ENCODE measurements at places on chromosomes 13 and 19.
A peak's percentile ranks its signal among the peaks of the same experiment; 100 is the strongest.

DNA sequence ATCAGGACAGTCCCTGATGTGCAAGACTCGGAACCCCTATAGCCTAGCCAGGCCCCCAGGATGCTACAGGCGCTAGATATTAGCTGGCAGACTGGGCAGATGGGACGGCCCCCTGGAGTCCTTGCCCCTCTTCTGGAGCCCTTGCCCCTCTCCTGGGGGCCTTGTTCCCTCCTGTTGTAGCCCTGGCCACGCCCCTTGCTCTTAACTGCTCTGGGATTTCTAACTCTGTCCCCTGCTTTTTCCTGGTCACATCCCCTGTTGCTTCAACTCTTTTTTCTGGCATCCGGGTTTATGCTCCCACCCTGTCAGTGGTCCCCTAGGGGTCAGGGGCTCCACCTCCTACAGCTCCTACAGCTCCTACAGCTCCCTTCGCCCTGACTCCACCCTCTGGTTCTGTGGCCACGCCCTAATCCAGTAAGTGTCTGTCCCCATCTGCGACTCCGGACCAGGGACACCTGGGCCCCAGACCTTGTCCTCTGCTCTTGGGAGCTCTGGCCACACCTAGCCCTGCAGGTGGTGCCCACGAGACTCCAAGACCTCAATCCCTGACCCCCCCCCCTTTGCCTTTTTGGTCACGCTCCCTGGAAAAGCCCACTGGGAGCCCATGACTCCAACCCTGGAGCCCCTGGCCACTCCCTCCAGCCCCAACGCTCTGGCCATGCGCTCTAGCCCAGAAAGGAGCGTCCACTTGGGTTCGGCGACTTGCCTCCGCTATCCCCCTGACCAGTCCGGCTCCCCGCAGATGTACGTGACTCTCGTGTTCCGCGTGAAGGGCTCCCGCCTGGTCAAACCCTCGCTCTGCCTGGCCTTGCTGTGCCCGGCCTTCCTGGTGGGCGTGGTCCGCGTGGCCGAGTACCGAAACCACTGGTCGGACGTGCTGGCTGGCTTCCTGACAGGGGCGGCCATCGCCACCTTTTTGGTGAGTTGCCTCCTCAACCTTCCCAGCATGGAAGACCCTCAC, 6.8 kb downstream of the PLPPR2 start:
- DNase-seq: no peak

GRCh38 chr13:33510350-33510970, 224.9 kb upstream of the STARD13 start:
- no peak for DNase-seq

DNA sequence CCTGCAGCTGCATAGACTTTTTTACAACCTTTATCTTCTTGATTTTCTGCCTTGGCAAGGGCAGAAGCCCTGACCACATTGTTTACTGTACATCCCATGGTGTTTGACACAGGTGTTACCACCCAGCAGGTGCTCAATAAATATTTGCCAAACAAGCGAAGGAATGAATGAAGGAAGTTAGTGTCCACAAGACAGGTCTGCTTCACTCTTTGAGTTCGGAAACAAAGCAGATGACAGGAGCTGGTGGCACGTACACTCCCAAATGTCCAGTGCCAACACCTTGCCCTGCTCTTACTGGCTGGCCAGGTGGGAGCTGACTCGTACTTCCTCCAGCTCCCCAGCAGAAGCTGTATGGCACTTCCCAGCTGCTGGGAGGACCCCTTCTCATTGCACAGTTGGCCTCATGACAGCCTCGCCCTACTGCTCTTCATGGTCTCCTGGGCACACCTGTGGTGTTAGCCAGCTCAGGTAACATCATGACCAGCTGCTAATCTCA, 22.0 kb upstream of the MUC16 start:
- no peak for DNase-seq

DNA sequence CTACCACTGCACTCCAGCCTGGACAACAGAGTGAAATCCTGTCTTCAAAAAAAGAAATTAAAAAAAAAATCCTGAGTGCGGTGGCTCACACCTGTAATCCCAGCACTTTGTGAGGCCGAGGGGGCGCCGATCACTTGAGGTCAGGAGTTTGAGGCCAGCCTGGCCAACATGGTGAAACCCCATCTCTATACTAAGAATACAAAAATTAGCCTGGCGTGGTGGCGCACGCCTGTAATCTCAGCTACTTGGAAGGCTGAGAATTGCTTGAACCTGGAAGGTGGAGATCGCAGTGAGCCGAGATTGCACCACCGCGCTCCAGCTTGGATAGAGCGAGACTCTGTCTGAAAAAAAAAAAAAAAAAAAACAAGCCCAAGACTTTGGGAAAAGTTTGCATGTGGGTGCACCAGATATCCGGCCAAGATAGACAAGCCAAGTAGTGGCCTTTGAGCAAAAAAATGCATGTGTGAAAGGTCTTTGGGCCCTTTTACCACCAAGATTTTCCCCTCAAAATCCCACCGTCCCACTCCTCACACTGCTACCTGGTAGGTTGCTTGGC, 5.7 kb downstream of the DNAJB1 start:
- DNase-seq: no peak

- no peak for DNase-seq
Measured at GRCh38 chr19:35512831-35513627, 420 bp downstream of the DMKN start.

GRCh38 chr13:75897386-75897785, 261.3 kb downstream of the LMO7 start:
- DNase-seq: no peak

- no peak for DNase-seq
Measured at GRCh38 chr13:50401721-50402465, 386.6 kb downstream of the KCNRG start.

GRCh38 chr19:13152356-13152973, 2.3 kb downstream of the IER2 start:
- no peak for DNase-seq

DNA sequence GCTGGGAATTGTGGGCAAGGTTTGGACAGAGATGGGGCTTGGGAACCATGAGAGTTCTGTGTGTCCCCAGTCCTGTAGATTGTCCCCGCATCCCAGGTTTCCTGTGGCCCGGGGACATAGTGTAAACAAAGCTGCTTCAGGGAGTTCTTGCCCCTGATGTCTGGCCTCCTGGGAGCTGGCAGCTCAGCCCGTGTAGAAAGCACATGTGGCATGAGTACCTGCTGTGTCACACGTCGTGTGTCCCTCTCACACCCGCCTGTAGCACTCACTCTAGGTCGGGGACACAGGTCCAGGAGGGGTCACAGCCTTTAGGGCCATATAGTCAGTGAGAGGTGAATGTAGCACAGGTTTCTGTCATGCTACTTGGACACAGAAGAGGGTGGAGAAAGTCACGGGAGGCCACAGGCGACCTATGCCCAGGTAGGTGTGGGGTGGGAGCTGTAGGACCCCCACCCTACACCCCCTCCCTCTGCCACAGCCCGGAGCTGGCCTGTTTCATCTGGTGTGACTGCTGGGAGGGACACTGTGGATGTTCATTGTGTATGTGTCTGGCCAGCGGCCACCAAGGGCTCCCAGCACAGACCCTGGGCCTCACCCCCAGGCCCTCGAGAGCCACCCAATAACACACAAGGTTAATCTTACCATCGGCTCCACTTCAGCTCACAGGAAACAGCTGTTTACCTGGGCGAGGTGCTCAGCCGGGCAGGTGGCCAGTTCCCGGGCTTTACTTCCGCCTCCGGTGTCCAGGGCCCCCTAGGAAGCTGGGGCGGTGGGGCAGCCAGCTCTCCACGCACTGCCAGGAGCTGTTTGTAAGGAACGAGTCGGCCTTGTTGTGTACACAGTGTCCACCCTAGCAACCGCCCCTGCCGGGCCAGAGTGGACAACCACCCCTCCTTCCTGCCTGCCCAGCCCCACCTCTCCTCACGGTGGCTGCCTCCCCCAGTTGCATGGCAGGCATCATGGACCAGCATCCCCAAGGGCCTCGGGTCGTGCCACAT, 49.7 kb downstream of the COMP start:
- DNase-seq: no peak

DNA sequence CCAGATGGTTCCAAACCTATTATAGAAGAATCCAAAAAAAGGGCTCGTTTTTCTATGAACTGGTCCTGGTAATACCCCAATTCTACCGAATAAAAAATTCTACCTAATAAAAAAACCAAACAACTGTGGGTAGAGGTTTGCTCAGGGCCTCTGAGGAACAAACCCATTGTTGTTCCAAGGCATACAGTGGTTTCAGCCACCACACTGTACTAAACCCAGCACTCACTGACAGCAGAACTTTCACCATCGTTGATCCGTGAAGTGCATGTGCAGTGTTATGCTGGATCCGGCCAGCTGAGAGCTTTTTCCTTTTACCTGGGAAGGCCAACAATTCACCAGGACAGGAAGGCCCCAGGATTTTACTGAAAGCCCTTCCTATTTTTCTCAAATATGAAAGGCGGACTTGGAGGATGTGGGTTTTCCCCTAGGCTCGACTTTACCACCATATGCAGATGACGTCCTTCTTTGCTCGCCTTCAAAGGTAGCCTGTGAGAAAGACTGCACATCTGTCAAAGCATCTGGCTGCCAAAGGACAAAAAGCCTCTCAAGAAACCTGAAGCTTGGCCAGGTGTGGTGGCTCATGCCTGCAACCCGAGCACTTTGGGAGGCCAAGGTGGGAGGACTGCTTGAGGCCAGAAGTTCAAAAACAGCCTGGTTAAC, 7.2 kb upstream of the PABPC3 start:
- no peak for DNase-seq

- peak; percentile 36 for DNase-seq
Measured at GRCh38 chr19:13163609-13164342, 13.6 kb downstream of the IER2 start.

DNA sequence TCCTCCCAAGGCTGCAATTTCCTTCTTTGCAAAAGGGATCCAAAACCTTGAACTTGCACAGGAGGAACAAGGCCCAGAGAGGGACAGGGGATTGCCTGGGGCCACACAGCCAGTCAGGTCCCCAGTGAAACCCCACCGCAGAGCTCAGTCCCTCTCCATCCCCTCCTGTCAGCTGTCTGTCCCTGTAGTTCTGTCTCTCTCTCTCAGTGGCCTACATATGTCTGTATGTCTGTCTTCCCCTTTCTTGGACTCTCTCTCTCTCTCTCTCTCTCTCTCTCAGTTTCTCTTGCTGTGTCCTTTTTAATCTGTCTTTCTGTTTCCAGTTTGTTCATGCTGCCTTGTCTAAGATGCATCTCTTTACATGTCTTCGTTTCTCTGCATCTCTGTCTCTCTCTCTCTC, 11.5 kb downstream of the CEACAM19 start:
- no peak for DNase-seq

DNA sequence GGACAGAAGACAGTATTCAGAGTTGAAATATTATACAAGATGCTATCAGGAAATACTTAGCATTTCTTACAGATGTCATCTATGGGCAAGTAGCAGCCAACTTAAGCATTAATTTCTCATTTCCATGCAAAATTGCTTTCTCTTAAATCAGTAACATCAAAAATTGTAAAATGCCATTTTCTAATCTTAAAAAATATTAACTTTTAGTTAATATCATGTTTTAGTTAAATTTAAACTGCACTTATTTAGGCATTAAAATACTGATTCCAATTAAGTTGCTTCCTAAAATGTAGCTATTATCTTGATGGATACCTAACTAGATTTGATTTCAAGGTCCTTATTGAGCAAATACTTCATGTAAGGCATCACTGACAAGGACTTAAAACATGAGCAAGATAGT, 27.8 kb downstream of the METTL21C start:
- no peak for DNase-seq

DNA sequence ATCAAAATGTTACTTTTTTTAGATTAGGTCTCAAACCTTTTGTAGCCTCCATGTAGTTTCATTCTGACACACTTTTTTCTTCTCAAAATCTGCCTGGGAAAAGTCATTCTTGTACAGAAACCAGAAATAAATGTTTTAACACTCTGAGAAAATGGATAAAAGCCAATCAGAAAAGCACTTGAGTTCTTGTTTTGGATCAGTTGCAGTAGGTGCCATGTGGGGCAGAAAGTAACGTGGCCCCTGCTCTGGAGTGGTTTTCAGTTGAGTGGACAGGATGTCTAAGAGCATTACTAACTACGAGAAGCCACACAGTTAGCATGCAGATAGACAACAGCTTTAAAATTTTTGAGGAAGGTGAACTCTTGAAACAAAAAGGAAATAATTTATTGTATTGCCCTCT, 19.1 kb downstream of the GPR183 start:
- DNase-seq: no peak

GRCh38 chr19:18436671-18437490, 1.1 kb downstream of the ISYNA1 start:
- peak; percentile 83 for DNase-seq

DNA sequence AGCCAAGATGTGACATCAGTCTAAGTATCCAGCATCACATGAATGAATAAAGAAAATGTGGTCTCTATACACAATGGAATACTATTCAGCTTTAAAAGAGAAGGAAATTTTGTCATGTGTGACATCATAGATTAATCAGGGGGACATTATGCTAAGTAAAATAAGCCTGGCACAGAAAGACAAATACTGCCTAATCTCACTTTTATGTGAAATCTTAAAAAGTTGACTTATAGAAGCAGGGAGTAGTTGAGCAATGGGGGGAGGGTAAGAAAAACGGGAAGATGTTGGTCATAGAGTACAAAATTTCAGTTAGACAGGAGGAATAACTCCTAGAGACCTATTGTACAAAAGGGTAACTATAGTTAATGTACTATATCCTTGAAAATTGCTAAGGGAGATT, 10.4 kb upstream of the LCP1 start:
- no peak for DNase-seq

DNA sequence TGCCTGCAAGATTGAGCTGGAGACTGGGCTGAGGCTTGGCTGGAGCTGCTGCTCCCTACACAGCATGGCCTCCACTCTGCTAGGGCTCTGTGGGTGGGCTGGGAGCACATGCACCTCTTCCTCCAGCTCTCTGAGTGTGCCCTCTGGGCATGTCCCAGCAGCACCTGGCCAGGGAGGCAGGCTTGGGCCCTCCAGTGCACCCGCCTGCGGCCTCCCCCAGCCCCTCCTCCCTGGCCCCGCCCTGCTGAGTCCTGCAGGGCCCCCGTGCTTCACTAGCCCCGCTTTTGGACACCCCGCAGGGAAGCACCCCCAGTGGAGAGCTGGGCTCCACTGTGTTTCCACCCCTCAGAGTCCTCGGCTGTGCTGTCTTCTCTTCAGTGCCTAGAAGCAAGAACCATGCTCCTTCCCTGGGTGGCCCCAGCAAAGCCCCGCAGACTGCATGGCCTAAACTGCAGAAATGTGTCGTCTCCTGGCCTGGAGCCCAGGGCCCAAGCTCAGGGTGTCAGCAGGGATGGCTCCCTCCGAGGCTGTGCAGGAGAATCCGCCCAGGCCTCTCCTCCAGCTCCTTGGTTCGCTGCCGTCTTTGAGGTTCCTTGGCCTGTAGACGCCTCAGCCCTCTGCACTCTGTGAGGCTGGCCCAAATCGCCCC, 5.0 kb upstream of the TEX29 start:
- no peak for DNase-seq

GRCh38 chr13:29165216-29165615, 345.1 kb downstream of the MTUS2 start:
- DNase-seq: no peak

All from CD4-positive, alpha-beta T cell treated with Interleukin-6 at 100 ng/mL for 8 hours (primary cell).